ENCODE measurements at places on chromosomes 12 and 14.

DNA sequence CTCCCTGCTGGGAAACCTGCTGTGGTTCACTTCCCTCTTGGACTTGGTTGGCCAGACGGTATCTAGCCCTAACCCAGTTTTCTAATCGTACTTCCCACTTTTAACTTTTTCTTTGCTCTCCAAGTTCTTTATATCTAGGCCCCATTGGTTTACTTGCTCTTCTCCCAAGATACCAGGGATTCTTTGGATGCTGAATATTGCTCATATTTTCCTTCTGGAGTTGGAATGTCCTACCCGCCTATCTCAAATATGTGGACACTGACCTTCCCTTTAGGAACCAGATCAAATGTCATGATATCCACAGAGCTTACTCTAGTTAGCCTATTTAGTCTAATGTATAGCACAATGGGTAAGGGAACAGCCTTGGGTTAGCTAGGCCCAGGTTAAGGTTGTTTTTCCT, 228.6 kb downstream of the DACT1 start:
- no peak for DNase-seq

DNA sequence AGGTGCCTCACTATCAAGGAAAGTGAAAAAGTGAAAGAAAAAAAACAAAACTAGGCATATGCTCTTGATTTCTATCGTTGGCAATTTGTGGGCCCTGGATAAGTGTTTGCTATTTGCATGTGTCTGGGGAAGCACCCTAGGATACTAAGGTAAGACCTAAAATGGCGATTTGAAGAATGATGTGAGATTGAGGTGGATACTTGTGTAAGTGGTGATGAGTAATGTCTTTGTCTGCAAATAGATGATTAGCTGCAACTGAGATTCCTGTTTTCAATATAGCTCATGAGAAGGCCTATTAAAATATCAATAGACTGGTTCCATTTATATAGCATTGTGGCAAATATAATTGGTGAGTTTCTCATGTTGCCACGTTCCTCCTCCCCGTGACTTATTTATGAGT, 261.7 kb downstream of the NEDD1 start:
- DNase-seq = no peak

- no peak for DNase-seq
Measured at GRCh38 chr14:34065690-34066391, 115.0 kb upstream of the EGLN3 start.

DNA sequence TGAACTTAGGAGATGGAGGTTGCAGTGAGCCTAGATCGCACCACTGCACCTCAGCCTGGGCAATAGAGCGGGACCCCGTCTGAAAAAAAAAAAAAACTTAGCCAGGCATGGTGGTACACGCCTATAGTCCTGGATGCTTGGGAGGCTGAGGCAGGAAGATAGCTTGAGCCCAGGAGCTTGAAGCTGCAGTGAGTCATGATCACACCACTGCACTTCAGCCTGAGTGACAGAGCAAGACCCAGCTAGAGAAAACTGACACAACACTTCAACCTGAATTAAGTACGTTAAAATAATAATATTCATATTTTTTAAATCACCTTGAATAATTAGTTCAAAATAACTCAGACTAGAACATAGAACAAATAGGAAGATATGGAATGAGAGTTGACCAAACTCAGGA, 5.7 kb upstream of the CATSPERB start:
- DNase-seq = no peak

DNA sequence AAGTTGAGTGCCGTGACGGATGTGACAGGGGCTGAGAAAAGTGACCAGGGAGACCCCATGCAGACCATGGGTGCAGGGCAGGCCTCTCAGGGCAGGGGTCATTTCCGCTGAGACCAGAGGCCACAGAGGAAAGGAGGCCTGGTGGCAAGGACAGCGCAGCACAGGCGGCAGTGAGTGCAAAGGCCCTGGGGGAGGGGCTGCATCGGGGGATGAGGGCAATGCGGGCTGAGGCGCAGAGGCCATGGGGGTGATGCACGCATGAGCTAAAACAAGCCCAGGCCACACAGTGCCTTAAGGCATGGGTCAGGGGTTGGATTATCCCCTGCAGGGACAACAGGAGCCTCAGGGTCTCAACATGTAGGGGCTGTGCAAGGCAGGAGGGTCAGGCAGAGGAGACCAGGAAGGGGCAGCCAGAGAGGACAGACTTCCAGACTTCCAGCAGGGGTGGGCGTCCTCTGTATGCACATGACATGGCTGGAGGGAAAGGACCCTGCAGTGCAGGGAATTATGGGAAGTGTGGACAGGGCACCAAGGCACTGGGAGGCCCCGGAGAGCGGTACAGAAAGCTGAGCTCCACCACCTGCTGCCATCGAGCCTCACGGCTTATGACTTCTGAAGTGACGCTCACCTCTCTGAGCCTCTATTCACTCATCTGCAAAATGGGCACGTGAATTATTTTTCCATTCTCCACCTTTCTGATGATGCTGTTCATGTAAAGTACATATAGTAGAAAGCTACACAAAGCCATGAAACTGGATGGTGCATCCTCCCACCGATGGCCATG, 27.3 kb downstream of the RILPL1 start:
- DNase-seq = no peak

GRCh38 chr12:127629066-127629820, 637.7 kb upstream of the TMEM132C start:
- DNase-seq = no peak

DNA sequence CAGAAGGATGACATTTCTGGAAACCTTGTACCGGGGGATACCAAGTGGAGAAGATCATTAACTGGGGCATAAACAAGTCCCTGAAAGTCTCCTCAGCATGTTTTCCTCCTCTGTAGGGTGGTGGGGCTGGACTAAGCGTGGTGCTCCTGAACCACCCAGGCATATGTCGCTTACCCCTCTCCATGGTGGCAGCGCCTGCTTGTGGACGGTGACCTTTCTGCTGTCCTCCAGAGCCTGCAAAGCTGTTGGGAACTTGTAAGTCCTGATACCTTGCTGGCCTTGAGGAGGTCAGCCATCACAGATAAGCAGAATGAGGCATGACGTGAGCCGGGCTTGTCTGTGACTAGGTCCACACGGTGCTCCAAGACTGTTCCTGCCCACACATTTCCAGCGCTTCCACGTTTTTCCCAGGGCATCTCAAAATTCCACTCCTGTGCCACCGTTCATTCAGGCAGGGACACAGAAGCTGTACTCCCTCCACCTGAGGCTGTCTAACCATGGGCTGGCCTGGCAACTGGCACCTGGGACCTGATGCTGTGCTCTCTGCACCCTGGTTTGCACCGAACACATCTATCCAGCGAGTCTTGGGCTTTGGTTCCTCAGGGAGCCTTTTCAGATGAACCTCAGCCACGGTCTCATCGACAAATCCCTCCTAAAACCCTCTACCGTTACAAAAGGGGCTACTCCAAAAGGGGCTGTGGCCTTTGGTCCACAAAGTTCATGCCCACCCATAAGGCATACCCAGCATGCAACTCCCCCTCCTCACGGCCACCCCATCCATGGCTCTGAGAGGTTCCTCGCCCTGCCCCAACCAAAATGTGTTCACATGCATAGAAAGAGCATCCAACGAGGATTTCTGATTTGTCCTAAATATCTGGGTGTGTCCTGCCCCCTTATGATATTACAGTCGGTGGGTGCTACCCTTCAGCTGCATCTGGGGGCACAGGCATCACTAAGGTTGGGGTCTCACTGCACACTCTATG, 199.6 kb upstream of the DIO3 start:
- no peak for DNase-seq

GRCh38 chr14:77613201-77613600, 3.2 kb downstream of the SPTLC2 start:
- peak; percentile 64 for DNase-seq

- no peak for DNase-seq
Measured at GRCh38 chr12:111937429-111937828, 75.5 kb downstream of the TMEM116 start.

GRCh38 chr12:124422142-124422569, 127.3 kb downstream of the RFLNA start:
- no peak for DNase-seq
